ENCODE measurements at places on chromosomes 5 and 9.

DNA sequence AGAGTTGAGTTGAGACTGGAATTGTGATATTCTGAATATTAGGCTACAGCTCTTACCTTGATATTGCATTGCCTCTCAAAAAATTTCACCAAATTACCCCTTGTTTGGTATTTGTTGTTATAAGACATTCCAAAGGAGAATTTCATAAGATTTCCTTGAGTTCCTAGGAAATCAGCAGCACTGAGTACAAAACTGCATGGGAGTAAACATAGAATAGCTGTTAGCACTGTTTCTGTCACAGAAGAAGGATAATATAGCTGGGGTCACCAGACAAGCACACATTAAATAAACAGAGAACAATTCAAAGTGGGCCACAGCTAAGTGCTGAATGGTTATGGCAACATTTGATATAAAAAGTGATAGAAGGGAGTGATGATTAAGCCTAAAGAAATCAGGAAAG, 724.3 kb downstream of the PRELID2 start:
- no peak for DNase-seq

- no peak for DNase-seq
Observed at GRCh38 chr5:111950660-111951059, 193.7 kb upstream of the NREP start.

DNA sequence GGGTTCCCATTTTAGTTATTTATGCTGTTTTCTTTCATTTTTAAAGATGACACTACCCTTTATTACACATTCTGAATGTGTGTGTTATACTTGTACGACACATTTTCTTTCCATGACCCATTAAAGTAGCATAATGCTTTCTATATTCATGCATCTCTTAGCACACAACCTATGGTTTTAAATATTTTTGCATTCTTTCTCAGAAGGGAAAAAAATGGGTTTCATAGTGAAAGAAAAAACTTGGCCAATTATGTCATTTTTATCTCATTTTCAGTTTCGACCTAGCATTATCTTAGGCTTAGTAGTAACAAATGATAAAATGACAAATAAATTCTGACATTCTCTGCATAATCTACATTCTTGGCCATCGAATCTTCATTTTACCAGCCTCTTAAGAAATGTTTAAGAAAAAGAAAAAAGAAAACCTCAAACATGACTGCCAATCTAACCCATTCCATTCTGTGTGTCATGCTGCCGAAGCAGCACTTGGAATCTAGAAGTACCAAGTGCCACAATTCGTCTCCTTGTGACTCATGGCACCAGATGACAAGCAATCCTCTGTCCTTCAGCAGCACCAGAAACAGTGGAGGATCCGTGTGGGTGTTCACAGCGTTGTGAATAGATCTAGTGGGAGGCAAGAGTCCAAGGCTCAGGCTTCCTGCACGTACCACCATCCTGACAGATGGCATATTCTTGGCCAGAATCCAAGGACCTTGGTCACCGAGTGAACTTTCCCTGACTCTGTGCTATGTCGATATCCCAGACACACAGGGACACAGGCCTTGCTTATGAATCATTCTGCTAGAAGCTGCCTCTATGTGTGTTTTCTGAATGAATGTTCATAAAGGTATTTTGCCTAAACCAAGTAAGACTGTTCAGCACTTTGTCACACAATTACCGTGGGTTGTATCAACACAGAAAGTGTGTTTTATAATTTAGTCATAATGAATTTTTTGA, 502.7 kb downstream of the NR2F1-AS1 start:
- peak; percentile 97 for DNase-seq

DNA sequence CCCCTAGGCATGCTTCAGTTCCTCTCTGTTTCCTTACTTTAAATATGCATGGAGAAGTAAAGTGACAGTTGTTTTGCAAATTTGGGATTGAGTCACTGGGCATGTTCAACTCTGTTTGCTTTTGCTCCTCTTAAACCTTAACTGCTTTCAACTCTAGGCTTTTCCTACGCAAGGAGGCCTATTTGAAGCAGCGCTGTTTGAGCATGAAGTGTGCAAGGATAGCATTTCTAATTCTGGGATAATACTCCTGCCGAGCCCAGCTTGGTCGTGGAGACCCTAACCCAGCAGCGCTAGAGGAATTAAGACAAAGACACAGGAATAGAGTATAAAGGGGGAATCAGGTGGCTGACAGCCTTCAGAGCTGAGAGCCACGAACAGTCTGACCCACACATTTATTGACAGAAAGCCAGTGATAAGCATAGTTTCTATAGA, 803.4 kb upstream of the CDH10 start:
- DNase-seq: no peak

GRCh38 chr9:2285416-2286332, 270.5 kb downstream of the SMARCA2 start:
- DNase-seq: no peak

DNA sequence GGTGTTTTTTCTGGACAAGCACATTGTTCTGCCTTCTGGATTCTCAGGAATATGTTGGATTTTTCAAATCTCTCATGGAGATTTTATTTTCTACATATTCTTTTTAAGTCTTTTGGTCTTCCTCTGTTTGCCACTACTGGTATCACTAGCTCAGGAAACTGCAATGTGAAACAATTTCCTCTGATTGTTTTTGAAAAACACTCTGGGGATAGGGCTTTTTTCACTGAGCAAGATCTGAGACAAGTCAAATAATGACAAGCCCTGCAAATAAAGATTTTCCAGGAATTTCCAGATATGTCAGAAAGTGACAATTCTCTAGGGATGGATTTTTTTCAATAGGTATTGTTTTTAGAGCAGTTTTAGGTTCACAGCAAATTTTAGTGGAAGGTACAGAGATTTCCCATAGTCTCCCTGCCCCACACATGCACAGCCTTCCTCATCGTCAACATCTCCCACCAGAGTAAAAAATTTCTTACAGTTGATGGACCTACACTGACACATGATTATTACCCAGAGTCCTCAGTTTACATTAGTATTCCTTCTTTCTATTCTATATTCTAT, 86.9 kb upstream of the TMEM161B start:
- no peak for DNase-seq

All from SW 1271 (cell line).